Stimulated activated CD4-positive, alpha-beta T cell treated with anti-CD3 and anti-CD28 coated beads, Interleukin-12 subunit alpha, Interleukin-12 subunit beta, amount 100 ng/mL, for 24 hours (primary cell): ENCODE measurements at places on chromosomes 12 and 14.

DNA sequence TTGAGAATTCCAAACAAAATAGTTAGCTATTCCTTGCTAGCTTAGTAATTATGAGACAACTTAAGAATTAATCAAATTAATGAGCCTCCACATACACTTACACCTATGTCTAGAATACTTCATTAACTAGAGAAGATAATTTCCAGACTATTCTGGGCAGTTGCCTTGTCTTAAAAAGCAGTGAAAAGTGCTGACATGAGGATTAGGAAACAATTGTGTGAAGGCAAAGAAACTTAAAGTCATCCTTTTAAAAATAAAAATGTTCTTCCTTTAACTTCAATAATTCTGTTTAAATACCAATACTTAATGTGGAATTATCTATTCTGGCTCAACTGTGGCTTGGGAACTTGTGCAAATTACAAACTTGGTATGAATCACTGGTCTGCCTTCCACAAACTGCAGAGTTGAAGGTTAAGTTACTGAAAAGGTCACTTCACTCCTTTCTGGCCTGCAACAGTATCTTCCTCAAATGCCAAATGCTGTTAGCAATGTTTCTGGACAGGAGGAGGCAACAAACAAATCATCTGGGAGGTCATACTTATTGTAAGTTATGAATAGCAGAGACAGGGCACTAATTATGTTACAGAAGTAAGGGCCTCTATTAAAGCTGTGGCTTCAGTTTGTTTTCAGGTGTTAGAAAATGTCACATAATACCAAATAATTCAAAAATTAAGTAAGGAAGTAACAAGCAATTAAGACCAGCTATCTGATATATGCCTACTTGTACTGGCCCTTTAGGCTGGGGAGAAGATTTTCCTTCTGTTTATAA is 19.2 kb downstream of the PPTC7 start:
- no peak for DNase-seq

DNA sequence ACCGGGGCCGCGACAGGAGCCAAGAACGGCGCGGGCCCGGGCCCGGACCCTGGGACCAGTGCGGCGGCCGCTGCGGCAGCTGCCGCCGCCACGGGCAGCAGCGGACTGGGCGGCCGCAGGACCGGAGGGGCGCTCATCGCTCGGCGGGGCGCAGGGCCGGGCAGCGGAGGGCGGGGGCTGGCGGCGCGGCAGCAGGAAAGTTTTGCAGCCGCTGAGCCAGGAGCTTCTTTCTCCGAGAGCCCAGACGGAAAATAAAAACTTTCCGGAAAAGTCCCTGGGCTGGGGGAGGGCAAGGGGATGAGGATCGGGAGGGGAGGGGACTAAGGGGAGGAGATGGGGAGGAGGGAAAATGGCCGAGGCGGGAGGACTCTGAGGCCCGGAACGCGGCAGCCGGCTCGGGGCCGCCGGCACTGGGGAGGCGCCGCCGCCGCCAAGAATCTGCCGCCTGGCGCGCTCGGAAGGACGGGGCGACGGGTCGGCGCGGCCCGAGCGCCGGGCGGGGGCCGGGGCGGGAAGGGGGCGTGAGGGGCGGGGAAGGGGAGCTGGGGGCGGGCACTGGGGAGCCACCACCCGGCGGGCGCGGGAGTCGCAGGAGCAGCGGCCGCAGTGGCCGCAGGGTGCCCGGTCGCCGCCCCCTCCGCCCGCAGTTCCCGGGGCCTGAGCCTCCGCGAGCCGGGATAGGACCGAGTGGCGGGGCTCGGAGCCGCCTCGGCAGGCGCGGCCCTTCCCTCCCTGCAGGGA is at the start of gene PRKD1:
Gene PRKD1, minus strand, starts transcription at position 472 of the 741 bp plus-strand sequence.
- no peak for DNase-seq

DNA sequence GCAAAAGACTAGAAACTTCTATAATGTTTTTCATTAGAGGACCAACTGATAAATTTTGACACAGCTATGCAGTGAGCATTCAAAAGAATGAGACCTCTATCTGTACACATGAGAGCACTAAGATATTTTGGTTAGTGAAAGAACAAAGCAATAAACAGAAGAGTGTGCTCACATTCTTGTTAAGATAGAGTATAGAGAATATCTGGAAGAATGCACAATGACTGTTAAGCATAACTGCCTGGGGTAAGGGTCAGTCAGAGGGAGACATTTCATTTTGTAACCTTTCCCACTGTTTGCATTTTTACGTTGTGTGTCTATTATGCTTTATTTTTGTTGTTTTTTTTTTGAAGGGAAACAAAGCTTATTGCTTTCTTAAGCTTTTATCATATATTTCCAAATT is 20.7 kb downstream of the KCNMB4 start:
- no peak for DNase-seq

GRCh38 chr14:23344481-23344880 is 8.2 kb downstream of the SLC22A17 start:
- no peak for DNase-seq

- DNase-seq: no peak
Observed at GRCh38 chr12:14803830-14804160, 325 bp downstream of the C12orf60 start.

GRCh38 chr12:108664338-108665258 is 30.9 kb upstream of the SELPLG start:
- peak; percentile 81 for DNase-seq

- no peak for DNase-seq
Observed at GRCh38 chr12:89774645-89775044, 66.0 kb upstream of the ATP2B1 start.

DNA sequence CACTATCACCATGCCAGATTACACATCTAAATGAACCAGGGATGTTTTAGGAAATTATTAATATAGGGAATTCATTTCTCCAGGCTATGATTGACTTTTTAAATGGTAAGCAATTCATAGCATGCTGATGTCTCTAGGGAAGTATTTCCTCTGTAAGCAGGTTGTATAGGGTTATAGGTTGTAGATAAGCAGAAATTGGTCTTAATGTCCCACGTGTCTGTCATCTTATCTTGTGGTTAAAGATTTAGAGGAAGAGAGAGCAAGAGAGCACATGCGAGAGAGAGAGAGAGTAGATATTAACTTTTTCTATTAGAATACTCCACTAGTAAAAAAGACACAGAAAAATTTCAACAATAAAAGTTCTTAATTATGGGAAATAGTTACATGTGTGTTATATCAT is 32.6 kb downstream of the TRHDE start:
- DNase-seq: no peak

DNA sequence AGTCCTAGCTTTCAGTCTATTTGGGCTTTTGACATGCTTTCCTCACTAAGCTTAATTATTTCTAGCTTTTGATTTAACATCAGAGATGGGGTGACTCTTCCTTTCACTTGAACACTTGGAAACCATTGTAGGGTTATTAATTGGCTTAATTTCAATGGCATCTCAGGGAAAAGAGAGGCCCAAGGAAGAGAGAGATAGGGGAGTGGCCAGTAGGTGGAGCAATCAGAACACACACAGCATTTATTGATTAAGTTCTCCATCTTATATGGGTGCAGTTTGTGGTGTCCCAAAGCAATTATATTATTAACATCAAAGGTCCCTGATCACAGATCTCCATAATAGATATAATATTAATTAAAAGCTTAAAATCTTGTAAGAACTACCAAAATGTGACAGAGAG is 1466.1 kb upstream of the SEL1L start:
- no peak for DNase-seq

GRCh38 chr12:12393171-12393570 is 36.3 kb downstream of the BORCS5 start:
- no peak for DNase-seq

- no peak for DNase-seq
Observed at GRCh38 chr12:107377596-107378385, 284.4 kb upstream of the CRY1 start.

- no peak for DNase-seq
Observed at GRCh38 chr14:79791055-79791732, 420.1 kb downstream of the DIO2 start.

DNA sequence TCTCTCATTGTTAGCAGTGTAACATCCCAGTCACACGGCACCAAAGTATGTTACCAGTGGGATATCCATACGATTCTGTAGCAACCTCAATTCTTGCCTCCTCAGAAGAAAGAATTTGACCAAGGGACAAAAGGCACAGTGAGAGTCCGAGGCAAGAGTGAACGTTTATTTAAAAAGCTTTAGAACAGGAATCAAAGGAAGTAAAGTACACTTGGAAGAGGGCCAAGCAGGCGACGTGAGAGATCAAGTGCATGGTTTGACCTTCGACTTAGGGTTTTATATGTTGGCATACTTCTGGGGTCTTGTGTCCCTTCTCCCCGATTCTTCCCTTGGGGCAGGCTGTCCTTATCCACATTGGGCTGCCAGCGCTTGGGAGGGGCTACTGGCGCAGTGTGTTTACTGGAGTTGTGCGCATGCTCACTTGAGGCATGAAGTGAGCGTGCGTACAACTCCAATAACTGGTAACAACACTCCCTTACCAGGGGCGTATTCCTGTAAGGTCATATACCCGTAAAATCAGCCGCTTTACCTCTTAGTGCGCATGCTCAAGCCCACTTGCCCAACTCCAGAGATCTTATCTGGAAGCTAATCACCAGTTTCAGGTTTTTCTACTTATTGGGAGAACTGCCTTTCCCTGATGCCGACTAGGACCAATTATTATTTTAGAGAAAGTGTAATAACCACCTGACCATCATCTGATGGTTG is 71.7 kb downstream of the FAR2 start:
- no peak for DNase-seq

DNA sequence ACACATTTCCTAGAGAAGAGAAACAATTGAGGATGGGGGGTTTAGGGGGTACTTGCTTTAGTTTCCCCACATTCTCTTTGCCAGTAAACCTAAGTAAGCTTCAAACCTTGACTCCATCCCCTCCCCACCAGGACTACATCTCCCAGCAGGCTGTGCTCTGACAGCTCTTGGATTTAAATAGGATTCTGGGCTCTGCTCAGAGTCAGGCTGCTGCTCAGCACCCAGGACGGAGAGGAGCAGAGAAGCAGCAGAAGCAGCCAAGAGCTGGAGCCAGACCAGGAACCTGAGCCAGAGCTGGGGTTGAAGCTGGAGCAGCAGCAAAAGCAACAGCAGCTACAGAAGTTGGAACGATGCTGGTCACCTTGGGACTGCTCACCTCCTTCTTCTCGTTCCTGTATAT is 20.6 kb downstream of the RDH12 start:
- no peak for DNase-seq

DNA sequence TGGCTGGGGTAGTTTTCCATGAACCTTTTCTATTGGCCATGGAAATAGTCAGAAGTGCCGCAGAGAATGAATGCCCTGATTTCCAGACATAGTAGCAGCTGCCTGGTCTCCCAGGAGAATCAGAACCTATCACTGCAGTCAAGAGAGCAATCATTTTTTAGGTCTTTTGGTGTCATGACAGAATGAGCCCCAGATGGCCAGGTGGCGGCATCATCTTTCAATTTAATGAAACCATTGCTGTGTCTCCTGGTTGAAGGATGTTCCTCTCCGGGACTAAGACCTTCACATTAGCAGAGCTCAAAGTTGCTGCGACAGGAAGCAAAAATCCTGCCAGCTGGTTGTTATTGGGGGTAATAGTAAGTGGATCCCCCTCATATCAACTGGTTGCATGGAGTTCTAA is 18.8 kb downstream of the TNFAIP2 start:
- no peak for DNase-seq

GRCh38 chr14:79663453-79663852 is 547.9 kb downstream of the DIO2 start:
- no peak for DNase-seq

GRCh38 chr14:45891417-45892080 is 638.5 kb upstream of the MIS18BP1 start:
- no peak for DNase-seq

DNA sequence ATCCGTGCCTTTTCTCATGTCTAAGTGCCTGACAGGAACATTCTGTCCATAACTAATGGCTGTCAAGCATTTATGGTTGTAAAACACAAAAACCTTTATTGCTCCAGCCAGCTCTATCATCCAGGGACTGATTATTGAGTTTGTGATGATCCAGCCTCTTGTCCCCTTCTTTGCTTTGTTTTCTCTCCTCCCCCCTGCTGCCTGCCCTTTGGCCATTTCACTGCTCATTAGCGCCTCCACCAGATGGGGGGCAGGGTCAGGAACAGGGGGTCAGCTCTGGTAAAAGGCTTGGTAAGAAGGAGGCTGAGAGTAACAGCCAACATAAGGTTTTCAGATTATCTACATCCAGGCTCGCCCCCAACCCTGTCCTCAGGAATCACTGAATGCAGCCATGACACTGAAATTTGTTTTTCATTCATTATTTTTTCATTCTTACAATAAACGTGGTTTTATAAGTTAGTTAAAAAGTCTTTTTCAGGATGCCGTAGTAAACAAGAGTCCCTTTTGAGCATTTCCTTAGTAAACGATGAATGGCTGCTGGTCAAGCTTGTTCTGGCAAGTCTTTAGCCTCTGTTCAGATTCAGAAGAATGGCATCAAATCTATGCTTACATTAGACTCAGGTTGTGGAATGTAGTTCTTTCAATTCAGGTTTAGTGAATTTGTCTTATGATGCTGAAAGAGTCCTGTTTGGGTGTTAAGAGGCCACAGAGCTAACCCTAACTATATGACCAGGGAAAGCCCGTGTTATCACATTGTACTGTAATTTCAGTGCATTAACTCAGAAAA is 21.7 kb downstream of the HMGA2 start:
- no peak for DNase-seq

- no peak for DNase-seq
Observed at GRCh38 chr12:131473741-131474709, 236.9 kb upstream of the SFSWAP start.

DNA sequence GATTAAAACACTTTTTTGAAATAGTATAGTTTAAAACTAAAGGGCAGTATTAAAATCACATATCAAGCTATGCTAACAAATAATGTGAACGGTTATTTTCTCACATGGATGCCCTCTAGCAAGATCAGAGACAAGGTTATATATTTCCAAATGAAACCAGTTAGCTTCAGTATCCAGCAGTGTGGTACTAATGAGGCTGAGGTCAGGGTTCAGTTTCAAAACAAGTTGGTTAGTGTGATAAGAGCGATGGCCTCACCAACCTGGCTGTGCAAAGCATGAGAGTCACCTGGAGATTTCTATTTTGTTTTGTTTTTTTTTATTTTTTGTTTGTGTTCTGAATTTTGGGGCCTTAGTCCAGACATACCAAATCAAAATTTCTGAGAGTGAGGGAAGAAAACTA is 352.2 kb upstream of the KITLG start:
- DNase-seq: no peak

GRCh38 chr12:45400991-45401390 is 185.1 kb downstream of the ANO6 start:
- DNase-seq: no peak

- no peak for DNase-seq
Observed at GRCh38 chr12:6438345-6438744, 6.4 kb upstream of the CD27 start.

GRCh38 chr14:75126121-75126544 is 715 bp downstream of the NEK9 start:
- no peak for DNase-seq

DNA sequence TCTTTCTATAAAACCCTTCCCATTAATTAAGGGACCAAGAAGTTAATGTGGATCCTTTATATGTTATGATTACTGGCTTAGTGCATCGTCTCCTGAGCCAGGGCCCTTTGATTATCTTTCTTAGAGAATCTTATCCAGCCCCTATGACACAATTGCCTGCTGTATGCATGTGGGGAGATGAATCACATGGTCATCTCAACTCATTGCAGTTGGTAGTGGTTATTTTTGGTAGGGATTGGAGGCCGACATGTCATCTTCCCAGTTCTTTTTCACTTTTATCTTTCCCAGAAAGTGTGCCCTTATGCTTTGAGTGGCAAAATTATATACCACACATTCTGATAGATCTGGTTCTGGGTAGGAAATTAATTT is 26.0 kb downstream of the ZNF664 start:
- no peak for DNase-seq
